Fibroblast of mammary gland (primary cell): ENCODE measurements at places on chromosomes 4 and X.

- no peak for DNase-seq
Observed at GRCh38 chr4:130705023-130705422, 1609.1 kb downstream of the C4orf33 start.

DNA sequence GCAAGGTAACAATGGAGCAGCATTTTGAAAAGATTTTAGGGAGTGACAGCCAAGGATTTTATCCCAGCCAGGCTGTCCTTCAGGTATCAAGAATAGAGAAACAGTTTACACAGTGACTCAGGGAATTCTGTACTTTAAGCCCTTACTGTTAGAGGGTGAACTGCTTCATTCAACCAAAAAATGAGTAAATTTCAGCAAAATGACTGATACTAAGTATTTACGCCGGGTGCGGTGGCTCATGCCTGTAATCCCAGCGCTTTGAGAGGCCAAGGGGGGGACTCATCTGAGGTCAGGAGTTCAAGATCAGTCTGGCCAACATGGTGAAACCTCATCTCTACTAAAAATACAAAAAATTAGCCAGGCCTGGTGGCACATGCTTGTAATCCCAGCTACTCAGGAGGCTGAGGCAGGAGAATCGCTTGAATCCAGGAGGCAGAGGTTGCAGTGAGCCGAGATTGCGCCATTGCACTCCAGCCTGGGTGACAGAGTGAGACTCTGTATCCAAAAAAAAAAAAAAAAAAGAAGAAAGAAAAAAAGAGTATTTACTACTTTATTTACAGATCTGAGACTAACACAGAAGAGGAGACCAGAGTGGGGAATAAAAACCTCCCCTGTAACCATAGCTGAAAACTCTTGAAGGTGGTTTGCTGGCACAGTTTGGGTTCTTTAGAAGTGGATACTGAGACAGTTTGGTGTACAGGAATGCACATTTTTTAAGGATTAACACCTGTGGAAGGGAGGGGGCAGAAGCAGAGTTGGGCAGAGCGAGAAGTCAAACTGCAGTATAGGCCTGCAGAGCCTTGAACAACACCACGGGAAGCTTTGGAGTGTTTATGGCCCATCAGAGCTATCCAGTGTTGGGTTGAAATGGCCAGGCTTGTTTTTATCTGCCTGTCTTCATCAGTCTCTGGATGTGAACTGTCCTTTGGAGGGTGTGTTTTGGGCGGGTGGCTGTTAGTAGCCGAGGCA is 40.5 kb downstream of the TMEM131L start:
- no peak for DNase-seq

- peak; percentile 47 for DNase-seq
Observed at GRCh38 chrX:85992811-85993229, 54.5 kb downstream of the CHM start.

DNA sequence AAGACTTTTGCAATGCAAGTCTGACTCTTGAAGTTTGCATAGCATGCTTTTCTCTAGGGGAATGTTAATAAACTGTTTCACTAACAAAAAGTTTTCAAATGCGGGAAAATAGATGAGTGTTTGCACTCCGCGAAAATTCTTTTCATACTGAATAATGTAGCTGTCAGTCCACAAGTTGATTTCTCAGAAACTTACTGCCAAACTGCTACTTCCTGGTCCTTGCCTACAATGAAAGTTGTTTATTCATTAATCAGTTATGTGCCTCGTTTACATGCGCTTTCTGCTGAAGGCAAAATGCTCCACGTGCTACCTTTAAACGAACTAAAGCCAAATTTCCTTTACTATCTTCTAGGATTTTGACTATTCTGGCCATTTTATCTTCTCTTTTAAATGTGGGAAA is 166.2 kb downstream of the MAGEB17 start:
- no peak for DNase-seq

DNA sequence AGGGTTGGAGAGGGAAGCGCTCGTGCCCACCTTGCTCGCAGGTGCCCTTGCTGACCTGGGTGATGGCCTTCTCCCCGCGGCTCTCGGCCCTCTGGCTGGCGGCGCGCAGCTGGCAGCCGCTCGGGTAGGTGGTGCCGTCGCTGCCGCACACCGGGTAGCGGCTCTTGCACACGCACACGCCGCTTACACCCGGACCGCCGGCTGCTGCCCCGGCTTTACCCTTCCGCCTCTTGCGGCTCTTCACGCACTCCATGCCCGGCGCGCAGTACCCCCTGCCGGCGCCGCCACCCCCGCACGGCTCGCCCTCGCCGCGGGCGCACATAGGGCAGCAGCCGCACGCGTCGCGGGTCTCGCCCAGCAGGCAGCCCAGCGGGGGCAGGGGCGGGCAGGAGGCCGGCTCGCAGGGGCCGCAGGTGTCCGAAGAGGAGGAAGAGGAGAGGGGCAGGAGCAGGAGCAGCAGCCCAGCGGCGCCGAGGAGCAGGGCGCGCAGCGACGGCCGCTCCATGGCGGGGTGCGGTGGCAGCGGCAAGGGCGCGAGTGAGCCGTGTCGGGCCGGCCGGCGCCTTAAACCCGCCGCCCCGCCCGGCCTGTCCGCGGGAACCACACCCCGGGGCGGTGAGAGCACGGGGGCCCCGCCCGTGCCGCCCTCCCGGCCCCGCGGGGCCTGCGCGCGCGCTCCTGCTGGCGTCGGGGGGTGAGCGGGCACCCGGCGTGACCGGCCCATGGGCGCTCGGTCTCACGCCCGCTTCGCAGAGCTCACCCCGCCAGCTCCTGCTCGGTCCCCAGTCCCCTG is at the start of gene IGFBP7:
Gene IGFBP7, minus strand, starts transcription at position 539 of the 793 bp plus-strand sequence. Its CDS starts 34 bp downstream, at position 505.
- DNase-seq = no peak

DNA sequence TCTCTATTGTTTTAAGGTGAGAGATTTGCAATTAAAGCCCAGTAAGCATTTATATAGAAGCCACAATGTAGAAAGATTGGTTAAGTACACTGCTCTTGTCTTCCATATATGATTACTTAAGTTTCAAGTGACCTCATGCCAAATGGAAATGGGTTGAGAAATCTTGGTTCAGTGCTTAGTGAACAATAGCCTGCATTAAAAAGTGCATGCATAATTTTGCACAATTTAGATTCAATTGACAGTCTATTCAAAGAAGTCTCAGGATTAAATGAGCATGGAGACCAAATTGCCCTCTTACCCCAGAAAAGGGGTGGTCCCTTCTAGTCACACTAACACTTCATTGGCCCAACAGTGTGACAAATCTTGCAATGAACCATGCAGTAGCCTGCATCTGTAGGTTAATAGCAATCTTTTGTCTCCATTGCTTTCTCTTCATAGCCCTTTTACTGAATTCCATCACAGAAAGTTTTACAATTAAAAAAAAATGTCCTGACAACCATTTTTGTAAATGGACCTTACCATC is 93.6 kb downstream of the HHIP start:
- DNase-seq = peak; percentile 6

DNA sequence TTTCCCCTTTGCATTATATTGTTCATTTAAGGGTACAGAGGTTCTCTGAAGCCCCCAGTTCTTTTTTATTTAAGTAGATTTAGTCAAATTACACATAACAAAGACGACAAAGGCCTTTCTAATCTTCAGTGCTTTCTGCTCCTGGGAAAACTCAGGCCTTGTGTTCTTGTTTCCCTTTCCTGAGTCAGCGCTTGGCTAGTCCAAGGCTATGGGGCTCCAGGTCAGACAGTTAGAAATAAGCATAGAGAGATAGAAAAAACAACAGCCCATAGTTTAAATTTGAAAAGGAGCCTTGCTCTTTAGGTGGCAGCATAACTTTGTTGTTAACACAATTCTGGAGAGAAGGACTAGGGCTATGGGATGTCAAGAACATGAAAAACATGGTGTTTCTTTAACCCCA is 97.3 kb downstream of the PPP1R2C start:
- DNase-seq = peak; percentile 36

DNA sequence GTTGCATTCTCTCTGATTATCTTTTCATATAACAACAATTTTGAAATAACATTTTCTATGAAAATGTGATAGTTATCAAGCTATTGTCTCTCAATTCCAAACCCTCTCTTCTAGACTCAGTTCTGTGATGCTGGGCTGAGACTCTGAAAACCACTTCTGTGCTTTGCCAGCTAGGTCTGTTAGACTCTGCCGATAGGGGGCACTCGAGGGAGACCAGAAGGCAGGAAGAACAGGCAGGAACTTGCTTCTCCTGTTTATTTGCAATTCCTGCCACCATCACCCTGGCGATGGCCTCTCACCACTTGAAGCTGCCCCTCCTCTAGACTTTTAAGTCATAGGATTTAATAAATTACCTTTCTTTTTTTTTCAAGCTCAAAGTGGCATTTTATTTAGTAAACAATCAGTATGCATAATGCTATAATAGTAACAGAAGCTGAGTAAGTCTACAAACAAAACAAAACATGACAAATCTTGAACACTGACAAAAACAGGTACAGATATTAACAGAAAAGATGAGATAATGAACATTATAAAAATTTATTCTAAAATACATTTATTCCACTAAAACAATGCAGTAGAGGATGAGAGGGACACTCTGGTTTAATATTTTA is 49.7 kb downstream of the RASL11B start:
- DNase-seq = peak; percentile 77

GRCh38 chrX:104253567-104254441 is 929 bp downstream of the ESX1 start:
- no peak for DNase-seq

GRCh38 chr4:74112399-74113105 is 13.6 kb upstream of the CXCL2 start:
- DNase-seq = peak; percentile 41

- no peak for DNase-seq
Observed at GRCh38 chr4:153940916-153941315, 152.0 kb upstream of the SFRP2 start.

DNA sequence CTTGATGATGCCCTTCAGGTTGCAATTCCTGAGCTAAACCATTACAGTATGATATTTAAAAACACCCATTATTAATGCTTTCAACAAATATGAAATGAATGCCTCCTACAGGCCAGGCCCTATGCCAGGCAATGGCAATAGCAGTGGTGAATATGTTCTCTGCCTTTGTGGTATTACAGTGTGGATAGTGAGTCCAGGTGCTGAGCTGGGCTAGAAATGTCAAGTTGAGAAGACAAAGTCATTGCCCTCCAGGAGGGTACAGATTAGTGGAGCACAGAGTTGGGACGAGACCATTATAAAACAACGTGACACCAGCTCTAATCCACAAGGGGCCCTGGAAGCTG is 81.9 kb downstream of the RBM47 start:
- no peak for DNase-seq

GRCh38 chrX:130468395-130468923 is 66.7 kb downstream of the RBMX2 start:
- DNase-seq = no peak

DNA sequence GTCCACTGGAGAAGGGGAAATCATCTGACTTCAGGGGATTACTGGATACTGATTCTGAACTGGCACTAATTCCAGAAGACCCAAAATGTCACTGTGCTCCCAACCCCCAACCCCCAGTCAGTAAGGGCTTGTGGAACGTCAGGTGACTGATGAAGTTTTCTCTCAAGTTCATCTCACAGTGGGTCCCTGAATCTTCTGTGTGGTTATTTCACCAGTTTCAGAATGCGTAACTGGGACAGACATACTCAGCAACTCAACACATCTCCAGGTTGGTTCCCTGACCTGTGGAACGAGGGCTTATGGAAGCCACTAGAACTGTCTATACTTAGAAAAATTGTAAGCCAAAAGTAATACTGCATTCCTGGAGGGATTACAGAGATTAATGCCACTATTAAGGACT is 45.3 kb downstream of the DDX60L start:
- DNase-seq = no peak

- no peak for DNase-seq
Observed at GRCh38 chr4:140312100-140312499, 61.3 kb upstream of the SCOC start.

- DNase-seq = no peak
Observed at GRCh38 chr4:138112389-138112788, 129.8 kb downstream of the SLC7A11 start.

- DNase-seq = no peak
Observed at GRCh38 chr4:676871-677235, 2.5 kb downstream of the MYL5 start.

DNA sequence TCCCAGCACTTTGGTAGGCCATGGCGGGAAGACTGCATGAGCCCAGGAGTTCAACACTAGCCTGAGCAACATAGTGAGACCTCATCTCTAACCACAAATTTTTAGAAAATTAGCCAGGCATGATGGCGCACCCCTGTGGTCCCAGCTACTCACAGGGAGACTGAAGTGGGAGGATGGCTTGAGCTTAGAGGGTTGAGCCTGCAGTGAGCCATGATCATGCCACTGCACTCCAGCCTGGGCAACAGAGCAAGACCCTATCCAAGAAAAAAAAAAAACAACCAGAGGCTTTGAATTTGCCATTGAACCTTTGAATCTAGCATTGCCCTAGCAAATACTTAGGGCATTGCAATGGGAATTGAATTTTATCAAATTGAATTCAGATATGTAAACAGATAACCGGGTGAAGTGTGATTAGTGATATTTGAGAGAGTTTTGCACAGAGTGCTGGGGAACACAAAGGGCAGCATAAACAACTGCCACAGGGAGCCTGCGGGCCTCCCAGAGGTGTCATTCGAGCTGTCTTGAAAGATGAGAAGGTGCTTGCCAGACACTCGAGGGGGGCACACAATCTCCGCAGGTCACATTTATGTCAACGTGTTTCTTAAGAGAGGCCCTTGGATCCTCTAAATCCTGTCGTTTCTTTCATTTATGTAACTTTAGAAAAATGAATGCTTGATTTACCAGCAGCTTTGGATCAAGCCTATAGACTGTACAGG is 200.3 kb downstream of the AASDH start:
- DNase-seq = no peak

DNA sequence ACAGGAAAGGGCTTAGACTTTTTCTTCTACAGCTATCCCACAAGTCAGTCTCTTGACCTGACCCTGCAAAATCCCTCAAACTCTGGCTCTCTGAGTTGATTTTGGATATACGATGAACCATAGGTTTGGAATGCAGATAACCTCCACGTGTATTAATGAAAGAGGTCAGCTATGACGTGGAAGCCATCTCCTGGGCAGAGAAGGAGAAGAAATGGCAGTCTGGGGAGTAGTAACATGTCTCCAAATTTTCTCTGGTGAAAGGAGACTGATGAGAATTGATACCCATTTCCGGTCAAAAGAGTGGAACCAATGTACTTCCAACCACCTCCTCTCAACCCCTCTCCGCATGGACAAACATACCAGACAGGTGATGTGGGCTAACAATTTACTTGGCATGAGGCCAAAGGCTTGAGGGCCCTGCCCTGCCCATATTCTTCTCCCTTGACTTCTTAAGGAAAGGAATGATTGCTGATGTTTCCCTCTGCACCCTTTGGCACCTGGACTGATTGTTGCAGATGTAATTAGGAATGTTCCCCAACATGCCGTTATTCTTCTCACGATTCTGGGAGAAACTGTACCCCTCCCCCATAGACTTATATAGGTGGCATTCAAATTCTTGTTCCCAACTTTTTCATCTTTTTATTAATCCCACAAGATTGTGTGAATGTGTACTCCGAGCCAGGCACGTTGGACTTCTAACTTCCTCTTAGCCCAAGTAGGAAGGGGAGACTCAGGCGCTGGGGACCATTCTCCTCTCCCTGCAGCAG is 580 bp upstream of the PLS3 start:
- no peak for DNase-seq

DNA sequence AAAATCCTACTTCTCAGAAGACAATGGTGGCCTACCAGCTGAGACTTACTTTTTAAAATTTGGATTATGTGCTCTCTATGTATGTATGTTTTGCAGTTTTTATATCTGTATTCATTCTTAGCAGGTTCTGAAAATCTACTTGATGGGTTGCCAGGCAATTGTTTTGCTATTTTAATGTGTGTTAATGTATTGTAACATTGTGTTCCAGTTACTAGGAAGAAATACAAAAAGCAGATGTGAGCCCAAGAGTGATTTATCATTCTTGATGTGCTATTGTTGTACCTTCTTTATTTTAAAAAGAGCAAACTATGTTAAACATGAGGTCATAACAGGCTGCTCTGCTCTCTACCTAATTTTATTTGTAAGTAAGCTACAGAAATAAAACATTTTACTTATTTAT is 81.9 kb downstream of the REPS2 start:
- peak; percentile 53 for DNase-seq
